ENCODE measurements at places on chromosomes 11 and 22.

- no peak for DNase-seq
Measured at GRCh38 chr22:49455595-49455994, 372.1 kb downstream of the BRD1 start.

- DNase-seq = no peak
Measured at GRCh38 chr11:371051-371450, 1.8 kb downstream of the B4GALNT4 start.

DNA sequence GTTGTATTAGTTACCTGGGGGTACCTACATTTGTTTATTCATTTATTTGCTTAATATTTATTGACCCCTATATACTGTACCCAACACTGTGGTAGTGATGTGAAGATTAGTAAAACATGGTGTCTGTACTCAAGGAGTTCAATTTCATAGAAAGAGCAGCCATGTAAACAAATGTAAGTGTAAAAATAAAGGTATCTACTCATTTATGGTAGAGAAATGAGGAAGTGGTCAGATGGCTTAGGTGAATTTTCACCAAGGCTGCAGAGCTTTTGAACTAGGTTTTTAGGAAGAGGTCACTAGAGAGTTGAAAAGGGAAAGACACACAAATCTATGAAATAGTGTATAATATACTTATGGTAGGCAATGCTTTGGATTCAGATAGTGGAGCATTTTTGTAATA is 11.1 kb downstream of the CTR9 start:
- no peak for DNase-seq

- DNase-seq = no peak
Measured at GRCh38 chr22:30743257-30744020, 48.8 kb downstream of the OSBP2 start.

GRCh38 chr11:69339041-69339733 is 45.2 kb downstream of the MYEOV start:
- no peak for DNase-seq

- no peak for DNase-seq
Measured at GRCh38 chr22:49262167-49262566, 565.5 kb downstream of the BRD1 start.

- peak; percentile 53 for DNase-seq
Measured at GRCh38 chr22:45212306-45212709, 28.4 kb downstream of the KIAA0930 start.

- DNase-seq = no peak
Measured at GRCh38 chr11:66956689-66957290, 1.4 kb downstream of the PC start.

DNA sequence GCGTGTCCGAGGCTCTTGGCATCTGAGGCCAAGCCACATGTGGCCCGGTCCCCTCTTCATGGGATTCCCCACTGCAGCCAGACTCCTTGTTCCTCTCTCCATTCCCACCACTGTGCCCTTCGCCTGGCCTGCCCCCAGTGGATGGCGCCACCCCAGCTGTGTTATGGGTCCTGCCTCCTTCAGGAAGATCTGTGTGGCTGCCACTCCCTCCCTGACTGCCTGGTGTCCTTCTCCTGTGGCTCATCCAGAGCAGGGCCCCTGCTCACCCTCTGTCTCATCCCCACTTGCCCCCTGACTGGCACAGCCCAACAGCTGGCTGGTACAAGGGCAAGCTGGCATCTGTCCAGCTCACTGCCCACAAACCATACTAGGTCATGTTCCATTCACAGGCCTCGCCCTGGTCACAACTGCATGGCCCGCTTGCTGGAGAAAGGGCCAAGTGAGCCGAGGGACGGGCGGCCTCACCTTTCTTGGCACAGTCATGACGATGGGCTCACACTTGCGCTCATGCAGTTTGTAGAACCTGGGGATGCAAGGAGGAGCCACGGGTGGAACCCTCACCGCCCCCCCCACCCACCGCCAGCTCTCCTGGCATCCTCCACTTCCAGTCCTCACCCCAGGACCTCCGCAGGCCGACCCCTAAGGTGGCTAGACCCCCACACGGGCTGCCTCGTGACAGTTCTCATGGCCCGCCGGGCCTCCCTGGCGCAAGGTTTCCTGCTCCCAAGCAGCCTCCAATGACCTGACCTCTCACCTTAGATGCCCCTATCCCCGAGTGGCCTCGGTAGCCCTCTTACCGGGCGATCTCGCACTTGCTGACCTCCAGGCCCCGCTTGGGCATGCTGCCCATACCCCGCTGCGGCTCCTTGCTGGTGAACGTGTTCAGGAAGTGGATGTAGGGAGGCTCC is 2.1 kb upstream of the PTPRCAP start:
- DNase-seq = no peak

DNA sequence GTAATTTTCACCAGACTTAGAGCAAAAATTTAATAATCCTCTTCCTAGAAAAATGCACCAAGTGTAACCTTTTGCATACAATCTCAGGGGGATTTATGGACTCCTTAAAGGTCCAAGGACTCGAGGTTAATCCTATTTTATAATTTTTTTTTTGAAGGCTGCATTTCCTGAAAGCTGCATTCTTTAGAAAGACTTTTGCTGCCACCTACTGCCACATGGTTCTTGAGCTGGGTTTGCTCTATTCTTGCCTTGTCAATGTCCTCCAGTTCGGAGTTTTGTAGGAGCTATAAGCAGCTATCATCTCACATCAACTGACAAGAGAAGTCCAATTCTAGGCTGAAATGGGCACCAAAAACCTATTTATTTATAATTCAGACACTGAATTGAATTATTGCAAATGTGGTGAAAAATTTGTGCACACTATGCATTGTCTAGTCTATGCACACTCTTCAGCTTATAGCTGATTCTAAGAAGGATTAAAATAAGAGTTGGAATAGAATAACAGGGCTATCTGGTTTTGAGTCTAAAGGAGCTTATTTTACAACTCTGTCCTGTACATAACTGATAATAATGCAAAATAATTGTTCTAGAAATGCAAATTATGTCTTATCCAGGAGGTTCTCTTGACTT is 31.3 kb downstream of the TRAF6 start:
- DNase-seq = peak; percentile 79

- no peak for DNase-seq
Measured at GRCh38 chr11:124760205-124760652, 1.9 kb downstream of the ESAM start.

DNA sequence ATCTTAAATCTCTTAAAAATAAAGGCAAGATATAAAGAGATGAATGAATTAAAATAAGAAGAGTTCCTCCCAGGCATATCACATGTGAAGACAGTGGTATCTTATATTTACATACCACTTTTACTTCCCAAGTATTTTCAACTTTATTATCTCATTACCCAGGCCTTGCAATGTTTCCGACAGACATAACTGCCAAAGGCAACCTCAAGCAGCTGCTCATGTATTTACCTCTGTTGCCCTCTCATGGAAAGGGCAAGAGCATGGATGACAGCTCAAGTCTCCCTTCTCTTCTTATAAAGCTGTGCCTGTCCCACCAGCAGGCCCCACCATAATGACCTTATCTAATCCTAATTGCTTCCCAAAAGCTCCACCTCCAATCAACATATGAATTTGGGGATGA is 894.2 kb downstream of the NTM start:
- DNase-seq = no peak

DNA sequence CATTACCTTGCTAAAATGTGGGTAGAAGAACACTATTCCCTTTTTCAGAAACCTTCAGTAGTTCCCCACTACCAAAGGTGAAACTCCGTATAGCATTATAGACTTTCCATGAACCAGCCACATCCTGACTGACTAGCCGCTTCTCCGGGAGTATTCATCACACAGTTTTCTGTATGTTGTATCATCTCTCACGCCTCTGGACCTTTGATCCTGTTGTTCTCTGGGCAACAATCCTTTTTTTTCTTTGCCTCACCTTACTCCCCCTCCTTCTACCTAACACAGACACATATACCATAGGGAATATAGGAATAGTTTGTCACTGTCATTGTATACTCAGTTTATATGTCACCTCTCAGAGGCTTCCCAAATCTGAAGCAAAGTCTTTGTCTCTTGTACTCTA is 20.8 kb downstream of the ZC3H12C start:
- no peak for DNase-seq

GRCh38 chr11:63470311-63470710 is 20.7 kb downstream of the PLAAT5 start:
- no peak for DNase-seq

DNA sequence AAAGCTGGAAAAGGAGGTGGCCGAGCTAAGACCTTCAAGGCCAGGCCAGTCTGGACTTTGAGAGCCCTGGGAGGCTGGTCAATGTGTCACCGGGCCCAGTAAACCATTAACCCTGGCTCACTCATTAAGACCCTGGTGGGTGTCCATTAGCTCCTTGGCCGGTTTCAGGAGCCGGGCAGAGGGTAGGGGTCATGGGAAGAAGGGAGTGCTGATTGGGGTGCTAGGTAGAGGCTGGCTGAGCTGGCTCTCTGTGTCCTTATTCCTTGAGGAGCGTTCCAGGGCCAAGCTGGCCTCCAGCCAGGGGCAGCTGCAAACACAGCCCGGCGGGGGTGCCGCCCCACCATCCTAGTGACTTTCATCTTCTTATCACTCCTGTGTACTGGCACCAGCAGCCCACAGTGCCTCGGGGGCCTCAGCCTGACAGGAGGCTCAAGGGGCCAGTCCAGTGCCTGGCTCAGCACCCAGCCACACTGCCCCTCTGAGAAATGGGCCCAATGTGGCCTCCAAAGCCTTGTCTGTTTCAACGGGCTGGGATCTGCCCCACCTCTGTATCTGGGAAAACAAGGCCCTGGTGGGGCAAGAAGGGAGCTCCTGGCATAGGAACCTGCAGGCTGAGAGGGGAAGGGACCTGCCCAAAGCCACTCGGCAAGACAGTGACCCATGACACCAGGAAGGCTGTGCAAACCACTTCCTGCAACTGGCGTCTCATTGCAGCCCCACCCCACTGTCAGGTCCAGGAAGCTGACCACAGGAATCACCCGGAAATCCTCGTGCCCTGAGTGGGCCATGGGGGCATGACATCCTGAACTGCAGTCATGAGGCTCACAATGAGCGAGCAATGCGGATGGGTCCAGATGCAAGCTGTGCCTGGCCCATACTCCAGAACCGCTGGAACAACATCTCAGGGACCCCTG is 15.1 kb upstream of the RGL4 start:
- peak; percentile 71 for DNase-seq

GRCh38 chr11:67370351-67371076 is 2.9 kb downstream of the CLCF1 start:
- DNase-seq = peak; percentile 50

- peak; percentile 63 for DNase-seq
Measured at GRCh38 chr11:46127150-46127638, 5.9 kb upstream of the PHF21A start.

DNA sequence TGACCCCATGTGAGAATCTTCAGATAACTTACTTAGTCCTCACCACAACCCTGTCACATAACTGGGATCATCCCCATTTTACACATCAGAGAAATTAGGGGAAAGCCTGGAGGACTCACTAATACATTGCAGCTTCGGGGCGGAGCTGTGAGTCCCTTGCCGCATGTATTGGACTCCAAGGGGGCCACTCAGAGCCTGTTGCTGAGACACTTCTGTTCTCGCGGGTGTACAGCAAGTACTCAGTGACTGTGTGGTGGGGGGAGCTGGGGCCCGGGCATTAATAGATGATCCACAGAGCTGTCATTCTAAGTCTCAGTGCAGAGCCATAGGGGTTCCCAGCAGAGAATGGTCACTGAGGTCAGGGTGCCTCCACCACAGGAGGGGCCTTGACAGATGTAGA is 13.5 kb downstream of the OAF start:
- no peak for DNase-seq

GRCh38 chr11:9263840-9264315 is 1.3 kb downstream of the DENND5A start:
- no peak for DNase-seq

GRCh38 chr11:133896028-133896427 is 50.7 kb upstream of the SPATA19 start:
- DNase-seq = no peak

- DNase-seq = no peak
Measured at GRCh38 chr22:44455151-44455962, 42.7 kb downstream of the RTL6 start.

- no peak for DNase-seq
Measured at GRCh38 chr22:50695421-50696250, 23.0 kb downstream of the SHANK3 start.

DNA sequence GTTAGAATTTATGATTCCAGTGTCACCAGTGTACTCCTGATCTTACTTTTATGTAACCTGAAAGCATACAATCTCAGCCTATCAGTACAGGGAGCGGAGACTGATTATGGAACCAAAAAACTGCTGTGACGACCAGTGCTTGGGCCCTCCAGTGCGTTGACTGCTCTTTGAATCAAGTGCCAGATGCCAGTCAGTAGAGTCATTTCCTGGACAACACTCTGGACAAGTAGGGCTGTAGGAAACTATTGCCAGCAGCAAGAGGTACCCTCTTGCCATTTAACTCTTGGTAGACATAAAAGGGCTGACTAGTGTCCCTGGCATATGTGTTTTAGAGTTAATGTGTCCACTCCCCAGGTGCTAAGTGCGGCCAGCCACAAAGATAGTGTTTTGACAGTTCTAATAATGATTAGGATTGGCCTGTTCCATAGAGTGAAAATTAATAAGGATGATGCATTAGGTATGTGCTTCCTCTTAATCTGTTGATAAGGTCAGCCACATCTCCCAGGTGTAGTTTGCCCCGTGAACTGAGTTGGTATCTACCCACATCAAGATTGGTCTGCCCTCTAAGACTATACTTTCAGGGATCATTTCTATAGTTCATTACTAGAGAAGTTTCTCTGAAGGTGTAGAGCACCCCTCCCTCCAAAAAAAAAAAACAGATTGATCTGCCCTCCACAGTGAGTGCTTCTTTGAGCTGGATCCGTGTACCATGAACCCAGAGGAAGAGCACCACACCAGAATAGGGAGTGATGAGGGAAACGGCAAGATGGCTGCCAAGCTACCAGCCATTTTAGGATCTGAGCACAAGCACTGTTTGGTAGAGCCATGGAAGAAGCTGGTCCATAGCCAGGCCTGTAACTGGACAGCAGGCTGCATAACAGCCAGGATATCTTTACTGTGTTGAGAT is 20.7 kb upstream of the AIFM3 start:
- no peak for DNase-seq

DNA sequence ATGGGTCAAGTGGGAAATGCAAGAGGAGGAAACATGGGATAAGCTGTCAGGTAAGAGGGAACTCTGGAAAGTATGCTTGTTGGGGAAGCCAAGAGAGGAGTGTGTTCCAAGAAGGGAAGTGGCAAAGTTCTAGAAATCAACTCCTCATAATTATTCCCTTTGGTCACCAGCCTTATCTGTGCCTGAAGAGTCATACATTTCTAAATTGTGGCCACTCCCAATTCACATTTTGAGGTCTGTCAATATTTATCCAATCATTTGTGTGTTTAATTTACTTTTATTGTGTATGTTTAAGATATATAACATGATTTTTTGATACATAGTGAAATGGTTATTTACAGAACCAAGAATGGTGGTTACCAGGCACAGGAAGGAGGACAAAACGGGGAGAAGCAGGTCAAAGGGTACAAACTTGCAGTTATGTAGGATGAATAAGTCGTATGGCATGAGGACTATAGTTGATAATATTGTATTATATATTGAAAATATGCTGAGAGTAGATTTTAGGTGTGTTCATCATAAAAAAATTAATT is 131.7 kb downstream of the GRIA4 start:
- DNase-seq = no peak
